ELF-1 (cell line): ENCODE measurements at places on chromosomes 5 and 9.

- no peak for DNase-seq
Observed at GRCh38 chr5:68261569-68262065, 46.1 kb downstream of the PIK3R1 start.

GRCh38 chr5:35094948-35095347 is 47.2 kb upstream of the AGXT2 start:
- DNase-seq = no peak

DNA sequence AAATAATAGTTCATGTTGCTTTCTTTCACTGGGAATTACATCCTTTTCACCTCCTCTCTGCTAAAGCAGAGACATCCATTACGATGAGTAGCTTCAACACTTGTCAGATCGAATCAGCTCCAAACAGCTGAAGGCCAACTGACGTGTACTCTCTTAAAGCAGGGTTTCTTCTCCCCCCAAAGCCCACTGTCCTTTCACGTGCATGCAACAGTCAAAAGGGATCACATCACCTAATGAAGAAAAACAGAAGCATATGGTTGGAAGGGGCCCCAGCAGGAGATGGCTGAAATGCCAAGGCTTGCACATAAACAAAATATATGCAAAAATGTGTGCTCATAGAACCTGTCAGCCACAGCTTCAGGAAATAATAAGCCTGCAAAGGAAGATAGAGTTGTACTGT is 421.6 kb downstream of the ANXA1 start:
- DNase-seq = no peak

DNA sequence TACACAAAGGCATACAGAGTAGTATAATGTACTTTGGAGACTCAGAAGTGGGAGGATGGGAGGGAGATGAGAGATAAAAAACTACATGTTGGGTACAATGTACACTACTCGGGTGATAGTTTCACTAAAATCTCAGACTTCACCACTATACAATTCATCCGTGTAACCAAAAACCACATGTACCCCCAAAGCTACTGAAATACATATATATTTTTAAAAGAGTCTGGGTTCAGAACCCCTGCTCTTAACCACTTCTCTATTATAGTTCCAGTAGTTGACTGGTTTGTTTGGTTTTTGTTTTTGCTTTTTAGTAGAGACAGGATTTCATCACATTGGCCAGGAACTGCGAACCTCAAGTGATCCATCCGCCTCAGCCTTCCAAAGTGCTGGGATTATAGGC is 22.6 kb downstream of the SGTB start:
- no peak for DNase-seq

DNA sequence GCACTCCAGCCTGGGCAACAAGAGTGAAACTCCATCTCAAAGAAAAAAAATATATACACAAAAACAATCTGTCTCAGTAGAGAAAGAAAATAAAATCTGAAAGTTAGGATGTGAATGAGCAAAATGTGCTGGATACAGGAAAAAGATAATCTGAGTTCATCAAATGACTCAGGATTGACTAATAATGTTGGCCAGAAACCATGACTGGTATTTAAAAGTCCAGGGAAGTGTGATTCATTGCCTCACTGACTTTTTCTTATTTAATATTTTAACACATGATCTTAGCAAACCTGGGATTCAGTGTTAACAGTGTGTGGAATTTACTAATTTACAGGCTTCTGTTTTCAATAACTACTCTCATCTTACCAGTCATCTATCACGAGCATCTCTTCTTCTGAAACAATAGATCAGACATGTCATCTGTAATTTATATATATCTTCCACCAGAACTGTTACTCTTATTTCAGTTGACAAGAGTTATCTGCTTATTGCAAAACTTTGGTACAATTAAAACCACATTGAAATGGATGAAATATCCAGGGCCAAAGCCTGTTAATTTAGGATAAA is 256.7 kb downstream of the CDH12 start:
- no peak for DNase-seq
